ENCODE measurements at places on chromosomes 3 and 15. TPM values are rescaled to one million over a fixed set of nuclear protein-coding genes. Genes with fewer than 3 reads are reported as not detected.

DNA sequence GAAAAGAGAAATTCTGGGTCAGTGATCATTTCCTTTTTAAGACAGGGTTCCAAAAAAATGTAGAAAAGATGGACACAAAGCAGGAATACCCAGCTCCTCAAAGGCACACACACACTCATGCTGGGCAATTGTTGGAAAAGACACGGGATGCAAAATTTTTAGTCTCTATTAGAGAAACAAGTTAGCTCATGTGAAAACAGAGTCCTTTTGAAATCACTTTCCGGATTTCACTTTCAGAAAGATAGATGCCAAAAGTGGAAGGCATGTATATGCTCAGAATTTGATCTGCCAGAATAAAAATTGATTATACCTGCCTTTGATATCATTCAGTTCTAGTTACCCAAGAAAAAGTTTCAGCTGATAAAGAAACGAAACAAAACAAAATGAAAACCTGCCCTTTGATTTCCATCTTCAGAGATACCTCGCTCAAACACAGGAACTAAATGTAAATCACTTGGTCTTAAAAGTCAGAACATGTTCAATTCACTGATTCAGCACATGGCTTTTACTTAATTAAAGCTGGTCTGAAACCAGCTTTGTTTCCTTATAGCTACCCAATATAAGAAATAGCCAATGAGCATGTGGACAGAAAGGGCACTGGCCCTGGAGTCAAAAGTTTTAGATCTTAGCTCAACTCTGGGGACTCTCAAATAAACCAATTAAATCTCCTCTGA, 52.8 kb downstream of the PLD1 start:
- H3K4me1 ChIP-seq: no peaks in the 10 kb centered on the region
- no peak for DNase-seq
- no peaks in the 10 kb centered on the region for H3K36me3 ChIP-seq
- H3K4me3 ChIP-seq: no peak overlapping the region
- H3K27ac ChIP-seq: no peak overlapping the region

The SLC2A2 gene
- total RNA-seq: not detected

The CPEB1 gene
- 0.74 TPM for total RNA-seq

GRCh38 chr3:174949523-174949922, 90.4 kb downstream of the NAALADL2 start:
- no peak overlapping the region for H3K27ac ChIP-seq
- H3K36me3 ChIP-seq: no peaks in the 10 kb centered on the region
- H3K27me3 ChIP-seq: no peaks in the 10 kb centered on the region
- H3K4me1 ChIP-seq: no peaks in the 10 kb centered on the region
- no peak overlapping the region for H3K4me3 ChIP-seq

The KNL1 gene
- total RNA-seq: 43.8 TPM

GRCh38 chr3:31341130-31341529, 191.6 kb upstream of the STT3B start:
- DNase-seq: no peak
- H3K27ac ChIP-seq: no peak overlapping the region

- peaks cover 22% of the 10 kb centered on the region for H3K36me3 ChIP-seq
- no peak for DNase-seq
- peaks cover 18% of the 10 kb centered on the region for H3K4me1 ChIP-seq
- no peaks in the 10 kb centered on the region for H3K27me3 ChIP-seq
- no peak overlapping the region for H3K4me3 ChIP-seq
- H3K27ac ChIP-seq: peak overlapping the region; percentile 13
These were observed 9.3 kb upstream of the C15orf61 start for GRCh38 chr15:67511606-67512005.

The DCUN1D1 gene
- total RNA-seq: 69.7 TPM

The RCCD1 gene
- 31.6 TPM for total RNA-seq

DNA sequence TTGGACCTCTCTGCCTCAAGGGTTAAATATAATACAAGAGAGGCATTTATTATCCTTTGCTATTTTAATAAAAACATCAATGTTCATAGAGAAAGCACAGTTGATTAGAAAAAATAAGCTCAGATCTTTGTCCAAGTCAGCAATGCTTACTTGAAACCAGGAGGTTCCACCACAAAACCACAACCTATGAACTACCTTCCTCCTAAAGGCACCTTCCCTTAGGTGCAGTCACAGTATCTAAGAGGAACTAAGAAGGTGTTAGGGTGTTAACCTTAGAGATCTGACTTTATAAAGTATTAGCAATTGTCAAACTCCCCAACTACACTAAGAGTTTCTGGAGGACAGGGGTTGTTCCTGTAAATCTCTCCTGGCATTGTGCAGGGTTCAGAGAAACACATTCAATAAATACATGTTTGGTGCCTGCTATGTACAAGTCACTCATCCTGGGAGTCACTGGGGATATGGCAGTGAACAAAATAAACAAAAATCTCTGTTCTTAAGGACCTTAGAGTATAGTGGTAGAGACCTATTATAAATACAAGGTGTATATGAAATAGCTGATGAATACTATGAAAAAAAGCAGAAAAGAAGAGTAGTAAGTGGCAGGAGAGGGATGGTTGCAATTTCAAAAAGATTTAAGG, 208.6 kb downstream of the NFKBIZ start:
- H3K4me3 ChIP-seq: peak overlapping the region; percentile 7
- peaks cover 29% of the 10 kb centered on the region for H3K4me1 ChIP-seq
- no peak for DNase-seq
- H3K27me3 ChIP-seq: no peaks in the 10 kb centered on the region

The IGSF11 gene
- 1.9 TPM for total RNA-seq

- H3K27ac ChIP-seq: no peak overlapping the region
- H3K4me3 ChIP-seq: no peak overlapping the region
- DNase-seq: no peak
These were observed 31.0 kb upstream of the PTPRG start for GRCh38 chr3:61530355-61530754.

DNA sequence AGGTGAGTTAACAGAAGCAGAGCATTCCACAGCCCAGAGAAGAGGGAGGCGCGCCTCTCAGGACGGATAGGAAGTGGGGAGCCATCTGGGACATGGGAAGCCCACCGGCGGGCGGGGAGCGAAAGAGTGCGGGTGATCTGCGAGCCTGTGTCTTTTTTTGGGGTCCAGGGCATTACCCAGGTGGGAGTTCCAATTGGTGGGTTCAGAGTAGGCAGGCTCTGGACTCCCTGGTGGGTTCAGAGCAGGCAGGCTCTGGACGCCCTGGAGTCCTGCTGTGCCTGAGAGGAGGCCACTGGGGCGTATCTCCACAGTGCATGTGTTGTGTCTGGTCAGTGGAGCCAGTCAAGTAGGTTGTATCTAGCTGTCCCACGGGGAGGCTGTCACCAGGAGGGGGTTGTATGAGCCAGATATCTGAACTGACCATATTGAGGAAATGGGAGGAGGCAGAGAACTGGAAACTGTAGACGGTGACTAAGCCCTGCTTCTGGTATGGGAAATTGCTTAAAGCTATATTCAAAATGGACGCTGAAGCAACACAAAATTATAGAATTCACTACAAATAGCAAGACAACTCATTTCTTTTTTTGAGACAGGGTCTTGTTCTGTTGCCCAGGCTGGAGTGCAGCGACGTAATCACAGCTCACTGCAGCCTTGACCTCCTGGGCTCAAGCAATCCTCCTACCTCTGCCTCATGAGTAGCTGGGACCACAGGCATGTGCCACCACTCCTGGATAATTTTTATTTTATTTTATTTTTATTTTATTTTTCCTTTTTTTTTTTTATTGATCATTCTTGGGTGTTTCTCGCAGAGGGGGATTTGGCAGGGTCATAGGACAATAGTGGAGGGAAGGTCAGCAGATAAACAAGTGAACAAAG, 34.5 kb upstream of the CHST2 start:
- no peak for DNase-seq
- H3K4me1 ChIP-seq: no peaks in the 10 kb centered on the region
- no peak overlapping the region for H3K4me3 ChIP-seq
- peaks cover 5% of the 10 kb centered on the region for H3K27me3 ChIP-seq
- H3K36me3 ChIP-seq: no peaks in the 10 kb centered on the region

The CHSY1 gene
- total RNA-seq: 37.0 TPM

- no peak for DNase-seq
- H3K4me1 ChIP-seq: peaks cover 27% of the 10 kb centered on the region
- no peaks in the 10 kb centered on the region for H3K27me3 ChIP-seq
- H3K36me3 ChIP-seq: peaks cover 3% of the 10 kb centered on the region
- H3K4me3 ChIP-seq: no peak overlapping the region
These were observed 25.2 kb downstream of the UBE2E1 start for GRCh38 chr3:23830869-23831484.

DNA sequence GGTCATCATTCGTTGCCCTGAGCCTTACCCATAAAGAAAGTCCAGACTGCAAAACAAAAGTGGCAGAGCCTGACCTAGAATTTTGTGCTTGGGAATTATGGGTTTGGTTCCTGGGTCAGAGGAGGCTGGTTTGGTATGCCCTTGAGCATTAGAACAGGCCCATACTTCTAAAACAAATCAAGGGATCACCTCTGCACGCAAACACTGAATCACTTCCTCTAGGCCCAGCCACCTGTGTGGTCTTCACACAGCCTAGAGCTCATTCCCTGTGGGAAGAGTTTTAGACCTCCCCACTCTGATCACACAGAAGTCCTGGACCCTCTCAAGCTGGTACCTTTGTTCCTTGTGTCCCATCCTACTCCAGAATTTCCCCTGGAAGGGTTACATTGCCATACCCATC, 59.4 kb downstream of the B3GNT5 start:
- peaks cover 21% of the 10 kb centered on the region for H3K36me3 ChIP-seq
- H3K27me3 ChIP-seq: no peaks in the 10 kb centered on the region
- no peak overlapping the region for H3K27ac ChIP-seq
- DNase-seq: no peak

GRCh38 chr3:73052857-73053256, 8.6 kb upstream of the EBLN2 start:
- H3K27ac ChIP-seq: no peak overlapping the region
- H3K4me1 ChIP-seq: peaks cover 6% of the 10 kb centered on the region
- H3K27me3 ChIP-seq: no peaks in the 10 kb centered on the region
- H3K4me3 ChIP-seq: no peak overlapping the region
- no peak for DNase-seq
- peaks cover 1% of the 10 kb centered on the region for H3K36me3 ChIP-seq

The SLC9A9 gene
- 13.2 TPM for total RNA-seq

The SKOR1 gene
- 0.71 TPM for total RNA-seq

The PLIN1 gene
- 0.79 TPM for total RNA-seq

The TMA7 gene
- 260 TPM for total RNA-seq

DNA sequence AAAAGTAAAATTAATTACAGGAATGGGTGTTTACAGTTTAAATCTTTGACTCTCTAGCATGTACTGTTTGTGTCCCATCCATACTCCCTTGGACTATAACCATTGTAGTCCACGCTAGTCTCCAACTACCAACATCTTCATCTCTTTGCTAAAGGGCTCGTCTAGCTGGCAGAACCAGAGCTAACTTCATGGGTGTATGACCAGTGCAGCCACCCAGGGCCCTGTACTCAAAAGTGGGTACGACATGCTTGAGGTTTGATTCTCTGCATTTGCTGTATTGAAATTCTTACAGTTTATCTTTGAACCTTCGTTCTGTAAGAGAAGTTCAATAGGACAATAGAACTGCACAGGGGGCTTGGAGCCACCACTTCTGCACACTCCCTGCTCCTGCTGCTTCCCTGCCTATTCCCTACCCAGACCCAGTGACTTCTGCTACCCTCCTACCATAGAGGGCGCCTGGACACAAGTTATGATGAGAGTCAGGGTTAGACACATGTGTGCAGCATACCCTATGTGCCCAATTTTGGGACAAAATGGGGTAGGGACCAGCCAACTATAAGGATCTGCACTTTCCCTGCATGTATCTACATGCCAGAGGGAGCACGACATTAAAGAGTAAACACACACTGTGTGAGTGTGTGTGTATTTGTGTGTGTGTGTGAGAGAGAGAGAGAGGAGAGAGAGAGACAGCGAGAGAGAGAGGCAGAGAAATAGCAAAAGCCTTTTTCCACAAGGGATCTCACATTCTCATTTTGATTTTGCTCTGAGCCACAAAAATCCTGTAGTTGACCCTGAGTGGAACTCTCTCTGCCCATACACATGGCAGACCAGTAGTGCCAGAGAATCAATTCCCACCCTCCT, 59.0 kb upstream of the NECTIN3 start:
- H3K36me3 ChIP-seq: no peaks in the 10 kb centered on the region
- no peak overlapping the region for H3K4me3 ChIP-seq
- H3K27me3 ChIP-seq: peaks cover 2% of the 10 kb centered on the region
- H3K27ac ChIP-seq: no peak overlapping the region

GRCh38 chr15:67998599-67999133, 55.4 kb upstream of the PIAS1 start:
- H3K4me3 ChIP-seq: no peak overlapping the region
- peaks cover 3% of the 10 kb centered on the region for H3K27me3 ChIP-seq
- H3K27ac ChIP-seq: no peak overlapping the region
- H3K4me1 ChIP-seq: no peaks in the 10 kb centered on the region

DNA sequence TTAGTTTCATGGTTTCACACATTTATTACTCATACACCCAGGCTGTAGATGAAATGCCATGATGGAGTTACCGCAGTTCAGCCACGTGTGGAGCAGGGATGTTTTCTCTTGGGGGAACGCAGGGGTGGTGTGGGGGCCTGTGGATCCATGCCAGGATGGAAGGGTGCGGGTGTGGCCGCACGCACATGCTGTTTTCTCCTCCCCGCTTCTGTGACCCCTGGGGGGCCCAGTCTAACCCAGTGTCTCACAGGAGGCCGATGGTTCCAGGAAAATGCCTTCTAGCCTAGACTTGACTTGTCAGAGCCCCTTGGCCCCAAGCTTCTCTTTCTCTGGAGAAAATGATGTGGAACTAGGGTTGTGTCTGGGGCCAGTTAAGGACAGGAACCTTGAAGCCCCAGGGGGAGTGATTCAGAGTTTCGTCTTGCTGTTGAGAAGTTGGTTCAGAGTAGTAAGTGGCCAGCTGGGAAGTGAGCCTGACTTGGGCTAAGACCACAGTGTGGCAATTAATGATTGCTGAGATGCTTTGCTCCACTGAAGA, 240.4 kb upstream of the BHLHE40 start:
- peaks cover 78% of the 10 kb centered on the region for H3K36me3 ChIP-seq
- no peaks in the 10 kb centered on the region for H3K27me3 ChIP-seq
- peak overlapping the region; percentile 28 for H3K4me3 ChIP-seq
- DNase-seq: no peak
- H3K27ac ChIP-seq: peak overlapping the region; percentile 97

- peak; percentile 67 for DNase-seq
These were observed 41.2 kb downstream of the KLF13 start for GRCh38 chr15:31367730-31368344.

GRCh38 chr3:47825590-47825989, 22.7 kb downstream of the DHX30 start:
- peak overlapping the region; percentile 90 for H3K4me3 ChIP-seq
- peaks cover 26% of the 10 kb centered on the region for H3K4me1 ChIP-seq
- H3K36me3 ChIP-seq: peaks cover 32% of the 10 kb centered on the region
- H3K27ac ChIP-seq: peak overlapping the region; percentile 85

DNA sequence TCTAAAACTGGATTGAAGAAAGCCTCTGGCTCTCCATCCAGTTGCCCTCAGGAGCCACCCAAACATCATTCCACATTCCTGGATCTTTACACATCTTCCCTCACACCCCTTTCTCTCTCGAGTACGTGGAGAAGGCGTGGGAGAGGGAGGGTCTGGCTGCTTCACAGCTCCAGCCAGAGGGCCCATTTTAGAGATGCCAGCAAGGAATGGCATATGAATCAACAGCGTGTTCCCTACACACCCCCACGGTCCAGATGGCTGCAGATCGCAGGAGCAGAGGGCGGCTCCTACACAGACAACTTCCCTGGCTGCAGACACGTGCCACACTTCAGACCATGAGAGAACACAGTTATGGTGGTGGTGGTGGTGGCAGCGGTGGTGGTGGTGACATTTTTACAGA, 280.1 kb downstream of the ERC2 start:
- no peaks in the 10 kb centered on the region for H3K36me3 ChIP-seq
- no peaks in the 10 kb centered on the region for H3K4me1 ChIP-seq
- DNase-seq: no peak
- no peaks in the 10 kb centered on the region for H3K27me3 ChIP-seq
- no peak overlapping the region for H3K27ac ChIP-seq
